Fibroblast of skin of abdomen (primary cell): ENCODE measurements at places on chromosomes 7 and 10.

GRCh38 chr10:15710455-15710854 is 9.3 kb downstream of the ITGA8 start:
- DNase-seq: no peak

GRCh38 chr7:25381818-25382589 is 153.7 kb upstream of the NPVF start:
- peak; percentile 71 for DNase-seq

- no peak for DNase-seq
Measured at GRCh38 chr10:126090443-126090842, 194.1 kb downstream of the FANK1 start.

GRCh38 chr7:127997226-127997922 is 33.9 kb downstream of the LRRC4 start:
- peak; percentile 41 for DNase-seq

- DNase-seq: no peak
Measured at GRCh38 chr7:150377196-150377595, 1.9 kb upstream of the ZNF775 start.

DNA sequence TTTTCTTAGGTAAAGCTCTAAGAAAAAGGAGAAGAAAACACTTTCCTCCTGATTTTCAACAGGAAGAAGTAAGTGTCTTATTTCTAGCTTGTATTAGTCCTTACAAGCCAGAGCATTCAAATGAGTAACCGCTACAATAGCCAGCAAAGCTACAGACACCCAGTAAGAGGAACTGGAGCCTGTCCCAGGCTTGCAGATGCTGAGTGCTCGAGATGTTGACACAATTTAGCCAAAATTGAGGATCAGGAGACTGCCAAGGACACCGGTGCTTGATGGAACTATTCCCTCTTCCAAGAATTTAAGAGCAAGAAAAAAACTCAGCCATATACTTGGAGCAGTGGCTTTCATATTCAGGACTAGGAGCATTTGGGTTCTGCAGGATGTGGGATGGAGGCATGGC is 149.3 kb upstream of the DPP6 start:
- DNase-seq: no peak

DNA sequence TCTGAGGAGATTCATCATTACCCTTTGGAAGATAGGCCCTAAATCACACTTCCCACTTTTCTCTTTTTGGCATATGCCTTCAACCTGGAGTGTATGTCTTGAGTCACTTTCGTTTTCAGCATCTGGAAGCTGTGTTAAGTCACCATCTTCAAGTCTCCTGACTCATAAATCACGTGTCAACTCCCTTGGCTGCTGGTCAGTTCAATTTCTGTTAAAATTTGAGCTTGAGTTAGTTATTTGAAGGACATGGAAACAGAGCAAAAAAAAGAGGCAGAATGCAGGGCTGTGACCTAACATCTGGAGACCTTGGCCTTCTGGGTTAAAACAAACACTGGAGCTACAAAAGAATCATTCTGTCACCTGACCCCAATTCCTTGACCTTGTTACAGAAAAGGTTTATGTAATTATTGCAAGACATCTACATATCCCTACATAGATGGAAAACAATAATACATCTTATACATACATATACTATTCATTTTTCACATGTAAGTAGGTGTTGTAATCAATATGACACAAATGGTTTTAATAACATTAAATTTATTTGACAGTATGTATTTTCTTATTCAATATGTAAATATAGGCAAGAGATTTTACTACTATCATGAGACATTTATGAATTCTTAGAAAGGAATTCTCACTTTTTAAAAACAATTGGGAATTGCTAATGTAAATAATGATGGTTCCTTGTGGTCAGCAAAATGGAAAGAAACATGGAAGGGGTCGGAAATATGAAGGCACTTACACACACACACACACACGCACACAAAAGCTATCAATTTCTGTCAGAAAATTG is 169.7 kb upstream of the PHYHIPL start:
- peak; percentile 65 for DNase-seq

- DNase-seq: peak; percentile 62
Measured at GRCh38 chr10:73644015-73644743, 2.9 kb upstream of the MYOZ1 start.

- peak; percentile 62 for DNase-seq
Measured at GRCh38 chr7:19377611-19378344, 232.6 kb upstream of the FERD3L start.

DNA sequence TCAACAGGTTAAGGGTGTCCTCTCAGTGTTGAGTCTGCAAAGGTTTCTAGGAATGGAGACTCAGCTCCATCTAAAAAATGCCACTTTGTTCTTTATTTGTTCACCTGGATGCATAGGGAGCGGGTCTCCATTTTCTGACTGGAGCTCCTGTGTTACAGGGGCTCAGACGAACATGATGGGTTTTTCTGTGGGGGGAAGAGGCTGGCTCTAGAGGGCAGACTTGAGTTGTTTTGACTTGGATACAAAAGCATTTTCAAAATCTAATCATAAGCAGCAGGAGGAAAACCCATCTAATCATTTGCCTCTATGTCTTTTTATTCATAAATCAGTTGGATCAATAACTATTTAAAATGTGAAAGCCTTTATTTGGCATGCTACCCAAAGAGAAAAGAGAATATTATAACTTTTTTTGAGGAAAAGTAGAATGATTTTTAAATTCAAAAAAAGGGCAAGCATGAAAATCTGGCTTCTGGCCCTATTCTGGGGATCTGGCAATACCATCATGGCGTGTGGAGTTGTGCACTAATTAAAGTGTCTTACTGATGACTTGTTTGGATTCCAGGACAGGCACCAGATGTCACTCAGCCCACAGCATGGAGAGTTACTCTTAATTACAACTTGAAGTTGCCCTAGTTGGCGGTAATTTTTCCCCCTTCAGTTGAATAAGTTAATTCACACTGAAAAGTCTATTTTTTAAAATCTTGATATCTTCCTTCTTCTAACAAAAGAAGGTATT is 594.9 kb downstream of the REEP3 start:
- DNase-seq: no peak
